ENCODE measurements at places on chromosomes 1 and 21.

GRCh38 chr1:42750041-42750440, 10.0 kb upstream of the CLDN19 start:
- no peak for DNase-seq

- no peak for DNase-seq
Measured at GRCh38 chr1:156095906-156096508, 13.7 kb upstream of the MEX3A start.

GRCh38 chr1:181255270-181255929, 166.9 kb downstream of the IER5 start:
- DNase-seq = no peak

DNA sequence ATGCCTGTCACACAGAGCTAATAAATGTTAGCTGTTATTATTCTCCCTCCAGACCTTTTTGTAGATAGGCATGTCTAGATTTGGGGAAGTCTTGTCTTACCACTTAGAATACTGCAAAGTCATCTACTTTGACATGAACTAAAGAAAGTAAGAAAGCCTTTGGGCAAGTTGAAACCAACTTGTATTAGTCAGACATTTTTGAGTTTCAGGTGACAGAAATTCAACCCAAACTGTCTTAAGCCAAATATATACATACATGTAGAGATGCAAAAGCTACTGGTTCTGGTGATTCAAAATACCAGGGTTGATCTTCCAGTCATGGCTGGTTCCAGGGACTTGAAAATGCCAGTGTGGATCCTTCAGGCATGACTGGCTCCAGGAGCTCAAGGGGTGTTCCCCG, 276.8 kb upstream of the TMEM51 start:
- no peak for DNase-seq

DNA sequence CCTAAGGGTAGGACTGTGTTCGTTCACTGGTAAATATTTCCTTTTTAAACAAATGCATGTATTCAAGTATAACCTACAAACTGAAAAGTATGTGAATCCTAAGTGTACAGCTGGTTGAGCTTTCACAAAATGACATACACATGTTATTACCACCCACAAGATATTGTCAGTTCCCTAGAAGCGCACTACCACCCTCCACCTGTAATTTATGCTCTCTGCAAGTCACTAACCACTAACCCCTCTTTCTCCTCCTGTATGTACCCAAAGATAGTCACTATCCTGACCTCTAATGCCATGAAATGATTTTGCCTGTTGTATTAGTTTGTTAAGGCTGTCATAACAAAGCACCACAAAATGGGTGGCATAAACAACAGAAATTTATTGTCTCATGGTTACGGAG, 82.8 kb upstream of the CHODL start:
- DNase-seq = no peak

DNA sequence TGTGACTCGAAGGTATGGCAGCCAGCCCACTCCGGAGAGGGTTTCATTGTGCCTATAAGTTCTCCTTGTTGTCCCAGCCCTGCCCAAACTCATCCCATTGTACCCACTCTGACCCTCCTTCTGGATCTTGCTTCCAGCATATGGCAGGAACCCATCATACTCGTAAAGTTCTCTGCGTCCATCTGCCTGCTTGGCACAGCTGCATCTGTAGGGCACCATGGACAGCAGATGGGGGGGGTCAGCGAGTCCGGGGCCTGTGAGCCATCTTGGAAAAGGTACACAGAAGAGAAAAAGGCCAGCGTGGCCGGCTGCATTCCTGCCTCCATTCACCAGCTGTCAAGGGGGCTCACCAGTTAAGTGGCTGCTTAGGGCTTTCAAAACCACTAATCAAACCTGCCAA, 94.9 kb upstream of the IGSF21 start:
- no peak for DNase-seq

DNA sequence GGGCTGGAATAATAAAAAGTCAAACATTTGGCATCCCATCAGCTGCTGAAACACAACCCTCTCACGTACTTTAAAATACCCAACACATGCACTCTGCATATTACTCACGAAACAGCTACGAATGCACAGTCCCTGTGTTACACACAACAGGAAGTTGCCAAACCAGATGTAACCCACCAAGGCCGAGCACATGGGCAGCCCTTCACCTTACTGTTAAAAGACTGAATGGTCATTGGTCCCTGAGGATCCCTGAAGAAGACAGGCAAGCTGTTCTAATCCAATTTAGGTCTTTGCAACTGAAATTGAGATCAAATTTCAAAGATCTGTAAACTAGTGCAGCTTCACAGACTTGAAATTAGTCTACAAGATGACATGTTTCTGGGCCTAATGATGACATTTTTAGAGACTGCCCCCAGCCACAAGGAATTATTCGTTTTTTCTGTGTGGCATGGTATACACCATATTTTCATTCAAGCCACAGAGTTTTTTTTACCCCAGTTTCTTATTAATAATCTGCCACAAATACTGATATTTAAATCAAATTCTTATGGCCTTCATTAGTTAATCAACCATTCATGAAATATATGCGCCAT, 25.6 kb upstream of the IER5 start:
- DNase-seq = peak; percentile 23

DNA sequence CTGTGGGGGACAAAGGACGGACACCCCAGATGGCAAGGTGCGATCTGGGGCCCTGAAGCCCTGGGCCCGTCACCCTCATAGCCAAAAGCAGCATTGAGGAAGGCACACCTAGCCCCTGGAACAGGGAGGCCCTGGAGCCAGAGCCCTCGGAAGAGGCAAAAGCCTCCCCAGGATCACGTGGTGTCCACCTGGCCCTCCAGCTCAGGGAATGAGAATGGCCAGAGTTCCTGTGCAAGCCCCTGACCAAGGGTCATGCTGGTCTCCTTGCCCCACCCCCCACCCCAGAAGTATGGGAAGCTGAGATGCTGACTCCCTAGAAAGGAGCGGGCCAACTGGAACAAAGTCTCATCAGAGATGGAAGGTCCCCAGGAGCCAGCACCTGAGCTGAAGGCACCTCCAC, 1.0 kb upstream of the PDZK1IP1 start:
- DNase-seq = no peak

GRCh38 chr1:8427493-8427892, 109.6 kb downstream of the SLC45A1 start:
- no peak for DNase-seq

GRCh38 chr1:230679192-230679591, 34.7 kb downstream of the AGT start:
- no peak for DNase-seq

- no peak for DNase-seq
Measured at GRCh38 chr1:232029315-232029714, 402.7 kb downstream of the DISC1 start.

DNA sequence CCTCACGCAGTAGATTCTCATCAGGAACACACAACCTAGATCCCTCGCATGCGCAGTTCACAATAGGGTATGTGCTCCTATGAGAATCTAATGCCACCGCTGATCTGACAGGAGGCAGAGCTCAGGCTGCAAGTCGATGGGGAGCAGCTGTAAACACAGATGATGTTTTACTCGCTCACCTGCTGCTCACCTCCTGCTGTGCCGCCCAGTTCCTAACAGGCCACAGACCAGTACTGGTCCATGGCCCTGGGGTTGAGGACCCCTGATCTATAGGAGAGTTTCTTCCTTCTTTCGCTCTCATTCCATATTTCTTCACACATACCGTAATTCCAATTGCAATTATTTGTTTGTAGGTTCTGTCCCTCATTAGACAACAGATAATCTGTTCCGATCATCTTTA, 103.4 kb downstream of the CLEC20A start:
- no peak for DNase-seq

DNA sequence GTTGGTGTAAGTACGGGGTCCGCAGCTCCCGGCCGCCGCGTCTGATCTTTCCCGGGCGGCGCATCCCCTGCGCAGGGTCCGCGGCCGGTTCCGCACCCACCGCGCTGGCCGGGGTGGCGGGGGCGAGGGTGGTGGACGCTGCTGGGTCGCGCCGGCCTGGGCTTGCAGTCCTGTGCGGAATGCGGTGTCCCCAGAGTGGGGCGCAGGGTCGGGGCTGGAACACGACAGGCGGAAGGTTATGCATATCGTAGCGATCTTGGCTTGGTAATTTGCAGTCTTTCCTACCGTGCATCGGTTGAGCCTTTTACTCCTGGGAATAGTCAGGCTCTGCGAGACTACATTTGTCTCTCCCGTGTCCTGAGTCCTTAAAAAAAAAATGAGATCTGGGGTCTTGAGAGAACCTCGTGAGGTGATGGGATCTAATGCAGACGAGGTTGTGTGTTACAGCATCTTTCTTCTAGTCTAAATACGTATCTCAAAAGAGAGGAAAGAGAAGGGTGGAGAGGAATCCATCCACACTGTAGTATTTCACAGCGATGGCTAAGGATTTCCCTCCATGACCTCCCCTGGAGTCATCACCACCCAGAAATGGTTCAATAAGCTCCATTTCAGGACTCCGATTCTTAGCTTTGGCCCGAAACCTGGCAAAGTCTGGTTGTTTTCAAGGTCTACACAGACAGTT, 572 bp downstream of the ATP1B1 start:
- DNase-seq = peak; percentile 8

GRCh38 chr1:26290122-26290881, 10.4 kb downstream of the SH3BGRL3 start:
- DNase-seq = no peak

- DNase-seq = no peak
Measured at GRCh38 chr1:221157026-221157761, 278.0 kb downstream of the HLX start.

DNA sequence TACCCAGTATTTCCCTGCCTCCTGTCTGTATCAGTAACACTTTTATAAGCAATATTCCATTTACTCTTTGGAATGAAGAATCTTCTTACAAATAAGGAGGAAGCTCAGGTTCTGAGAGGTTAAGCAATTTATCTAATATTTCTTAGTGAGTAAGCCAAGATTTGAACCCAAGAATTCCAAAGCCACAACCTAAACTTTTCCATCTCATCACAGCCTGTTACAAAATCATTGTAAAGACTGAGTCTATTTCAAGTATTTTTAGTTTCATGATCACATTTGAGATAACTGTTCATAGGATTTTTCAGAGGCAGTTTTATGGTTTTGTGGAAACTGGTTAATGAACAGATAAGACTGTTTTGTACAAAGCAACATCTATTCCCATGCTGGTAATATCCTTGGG, 29.8 kb upstream of the HHAT start:
- no peak for DNase-seq

- no peak for DNase-seq
Measured at GRCh38 chr1:150553392-150554085, 4.3 kb downstream of the ADAMTSL4 start.

DNA sequence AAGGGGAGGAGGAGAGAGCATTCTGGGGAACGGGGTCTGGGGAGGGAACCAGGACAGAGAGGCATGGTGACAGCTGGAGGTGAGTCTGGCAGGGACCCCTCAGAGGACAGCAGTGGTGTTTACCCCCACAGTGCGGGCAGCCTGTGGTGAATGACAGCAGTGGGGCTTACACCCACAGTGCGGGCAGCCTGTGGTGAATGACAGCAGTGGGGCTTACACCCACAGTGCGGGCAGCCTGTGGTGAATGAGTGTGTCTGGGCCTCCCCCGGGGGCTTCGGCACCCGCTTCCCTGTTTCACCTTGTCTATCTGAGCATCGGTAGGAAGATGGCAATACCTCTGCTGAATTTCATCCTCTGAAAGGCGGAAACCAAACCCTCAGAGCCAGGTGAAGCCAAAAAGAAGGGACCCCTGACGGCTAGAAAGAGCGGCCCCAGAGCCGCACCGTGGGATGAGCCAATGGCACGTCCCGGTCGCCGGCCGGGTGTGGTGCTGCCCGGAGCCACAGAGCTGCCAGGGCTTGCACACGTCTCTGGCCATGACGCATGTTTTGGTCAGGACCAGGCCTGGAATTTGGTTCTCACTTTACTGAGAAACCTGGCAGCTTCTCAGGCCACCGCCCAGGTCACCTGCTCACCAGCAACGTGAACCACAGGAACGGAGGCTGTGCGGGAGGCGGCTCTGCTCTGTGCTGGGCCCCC, 54.1 kb downstream of the SIK1 start:
- no peak for DNase-seq

DNA sequence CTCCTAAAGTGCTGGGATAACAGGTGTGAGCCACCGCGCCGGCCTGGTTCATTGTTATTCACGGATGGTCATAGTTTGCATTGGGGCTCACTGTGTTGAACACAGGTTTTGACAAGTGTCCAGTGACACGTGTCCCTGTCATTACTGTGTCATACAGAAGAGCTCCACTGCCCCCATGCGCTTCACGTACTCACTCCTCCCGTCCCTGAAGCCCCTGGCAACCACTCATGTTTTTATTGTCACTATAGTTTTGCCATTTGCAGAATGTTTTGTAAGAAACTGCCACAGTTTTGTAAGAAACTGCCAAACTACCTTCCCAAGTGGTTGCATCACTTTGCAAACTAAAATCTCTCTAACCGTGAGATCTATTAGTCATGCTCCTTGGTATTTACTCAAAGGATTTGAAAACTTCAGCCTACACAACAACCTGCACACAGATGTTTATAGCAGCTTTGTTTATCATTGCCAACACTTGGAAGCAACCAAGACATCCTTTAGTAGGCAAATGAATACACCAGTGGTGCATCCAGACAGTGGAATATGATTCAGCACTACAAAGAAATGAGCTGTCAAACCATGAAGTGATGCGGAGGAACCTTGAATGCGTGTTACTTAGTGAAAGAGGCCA, 163.2 kb upstream of the COL6A1 start:
- DNase-seq = peak; percentile 7

DNA sequence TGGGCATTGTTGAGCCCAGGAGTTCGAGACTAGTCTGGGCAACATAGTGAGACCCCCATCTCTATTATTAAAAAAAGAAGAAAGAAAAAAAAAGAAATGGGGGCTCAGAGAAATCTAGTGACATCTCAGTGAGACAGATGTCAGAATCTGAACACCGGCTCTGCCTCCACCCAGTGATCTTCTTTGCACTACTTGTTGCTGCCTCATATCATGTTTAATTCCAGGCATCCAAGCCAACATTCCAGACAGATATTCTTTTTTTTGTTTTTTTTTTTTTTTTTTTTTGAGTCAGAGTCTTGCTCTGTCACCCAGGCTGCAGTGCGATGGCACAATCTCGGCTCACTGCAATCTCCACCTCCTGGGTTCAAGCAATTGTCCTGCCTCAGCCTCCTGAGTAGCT, 5.0 kb upstream of the ARL8A start:
- DNase-seq = no peak

DNA sequence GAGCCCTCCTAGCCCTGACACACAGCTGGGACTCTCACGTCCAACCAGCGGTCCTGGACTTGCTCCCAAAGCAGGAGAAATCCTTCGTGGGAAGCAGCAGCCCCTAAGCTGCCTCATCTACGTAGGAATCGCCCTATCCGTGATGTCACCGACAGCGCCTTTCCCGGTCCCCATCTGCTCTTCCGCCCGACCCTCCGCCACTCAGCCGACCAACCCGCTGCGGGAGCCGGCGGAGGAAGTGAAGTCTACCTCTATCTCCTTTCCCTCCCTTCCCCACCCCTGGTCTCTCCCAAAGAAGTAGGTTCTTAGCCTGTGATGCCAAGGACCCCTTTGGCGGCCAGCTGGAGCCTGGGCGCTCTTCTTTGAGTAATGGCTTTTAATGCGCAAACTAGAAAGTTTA, 272.1 kb downstream of the FAM72C start:
- DNase-seq = no peak

- no peak for DNase-seq
Measured at GRCh38 chr21:46248422-46248782, 19.8 kb upstream of the LSS start.

Data from activated naive CD4-positive, alpha-beta T cell treated with Interleukin-2 at 50 U/mL for 16 hours (primary cell).